ENCODE measurements at places on chromosomes 2 and 18.

- DNase-seq = no peak
These were observed 78.3 kb upstream of the CRIM1 start for GRCh38 chr2:36277146-36277808.

DNA sequence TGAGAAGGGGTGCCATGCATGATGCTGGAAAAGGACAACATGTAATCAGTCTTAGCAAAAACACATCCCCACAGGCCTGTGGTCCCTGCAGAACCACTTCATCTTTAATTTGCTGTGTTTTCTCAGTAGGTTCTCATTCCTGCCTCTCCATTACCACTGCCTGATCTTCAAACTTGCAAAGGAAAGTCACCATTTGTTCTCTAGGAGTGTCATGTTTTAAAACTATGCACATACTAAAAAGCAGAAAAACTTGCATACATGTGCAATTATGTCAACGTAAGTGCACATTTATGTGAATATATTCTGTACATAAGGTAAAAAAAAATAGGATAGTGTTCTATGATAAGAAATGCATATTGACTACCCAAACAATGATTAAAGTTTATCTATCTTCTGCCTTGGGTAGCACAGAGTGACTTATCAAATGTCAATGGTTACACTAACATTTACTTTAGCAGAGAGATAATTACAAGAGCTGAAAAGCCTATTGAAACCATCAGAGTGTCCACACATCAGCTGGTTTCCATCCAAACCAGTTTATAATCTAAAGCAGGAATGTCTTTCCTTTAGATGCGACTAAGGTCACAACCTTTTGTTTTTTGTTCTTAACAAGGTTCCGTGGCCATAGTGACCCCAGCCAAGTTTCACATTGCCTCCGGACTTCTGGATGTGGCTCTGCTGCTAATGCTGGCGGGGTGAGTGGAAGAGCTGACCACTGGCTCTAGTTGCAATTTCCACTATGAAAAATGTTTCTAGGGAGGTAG, 58.7 kb upstream of the RMDN2 start:
- DNase-seq = no peak

- DNase-seq = peak; percentile 60
These were observed 36.2 kb upstream of the LPIN1 start for GRCh38 chr2:11710210-11710609.

DNA sequence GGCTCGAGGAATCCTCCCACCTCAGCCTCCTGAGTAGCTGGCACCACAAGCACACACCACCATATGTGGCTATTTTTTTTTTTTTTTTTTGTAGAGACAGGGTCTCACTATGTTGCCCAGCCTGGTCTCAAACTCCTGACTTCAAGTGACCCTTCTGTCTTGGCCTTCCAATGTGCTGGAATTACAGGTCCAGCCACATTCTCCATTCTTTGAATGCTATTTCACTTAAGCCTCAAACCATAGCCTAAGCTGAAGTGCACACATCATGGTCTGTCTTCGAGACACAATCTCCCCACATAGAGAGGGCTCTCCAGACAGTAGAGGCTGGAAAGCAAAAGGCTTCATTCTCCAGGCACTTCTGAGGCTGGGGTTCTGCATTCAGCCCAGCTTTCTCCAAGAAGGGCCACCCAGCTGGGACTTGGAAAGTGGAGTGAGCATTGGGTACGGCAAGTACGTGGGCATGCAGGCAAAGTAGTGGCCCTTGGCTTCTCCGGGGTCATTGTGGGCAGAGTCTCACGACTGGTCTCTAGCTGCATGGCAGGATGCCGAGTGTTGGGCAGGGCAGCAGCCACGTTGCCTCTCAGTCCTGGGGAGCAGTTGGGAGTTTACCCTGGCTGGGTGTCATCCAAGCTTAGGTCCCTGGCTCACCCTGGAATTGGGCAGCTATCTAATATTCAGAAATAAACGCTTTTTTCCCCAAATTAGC, 78.2 kb upstream of the SMAD7 start:
- DNase-seq = no peak

DNA sequence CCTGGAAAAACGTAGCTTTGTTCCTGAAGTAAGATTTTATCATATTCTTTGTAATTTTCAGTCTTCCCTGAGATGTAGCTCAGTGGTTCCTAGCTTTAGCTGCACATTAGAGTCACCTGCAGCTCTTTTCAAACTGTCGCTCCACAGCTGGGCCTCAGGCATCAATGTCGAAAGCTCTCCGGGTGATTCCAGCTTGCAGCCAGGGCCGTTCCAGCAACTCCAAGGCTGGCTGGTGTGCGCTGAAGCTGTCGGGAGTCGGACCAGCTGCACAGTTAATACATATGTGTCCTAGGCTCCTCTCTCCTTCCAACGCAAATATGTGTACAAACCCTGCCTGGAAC, 609 bp upstream of the ZNF2 start:
- DNase-seq = no peak

- no peak for DNase-seq
These were observed 6.2 kb downstream of the LTBP1 start for GRCh38 chr2:32952761-32953476.

DNA sequence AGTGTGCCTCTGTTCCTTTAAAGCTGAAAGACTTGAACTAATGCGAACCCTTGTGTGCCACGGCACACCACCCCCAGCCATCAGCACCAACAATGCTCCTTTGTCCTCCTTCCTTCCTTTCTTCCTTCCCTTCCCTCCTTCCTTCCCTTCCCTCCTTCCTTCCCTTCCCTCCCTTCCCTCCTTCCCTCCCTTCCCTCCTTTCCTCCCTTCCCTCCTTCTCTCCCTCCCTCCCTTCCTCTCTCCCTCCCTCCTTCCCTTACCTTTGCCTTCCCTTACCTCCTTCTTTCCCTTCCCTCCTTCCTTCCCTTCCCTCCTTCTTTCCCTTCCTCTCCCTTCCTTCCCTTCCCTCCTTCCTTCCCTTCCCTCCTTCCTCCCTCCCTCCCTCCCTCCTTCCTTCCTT, 208.3 kb upstream of the PXDN start:
- DNase-seq = no peak

Measured in ovary (tissue), 10 donors.